Stimulated activated CD8-positive, alpha-beta memory T cell treated with anti-CD3 and anti-CD28 coated beads, Interleukin-7, amount 100 ng/mL, for 4 hours (primary cell): ENCODE measurements at places on chromosomes 12 and 14.

GRCh38 chr12:47276621-47277309 is 197.0 kb upstream of the AMIGO2 start:
- DNase-seq = peak; percentile 53

DNA sequence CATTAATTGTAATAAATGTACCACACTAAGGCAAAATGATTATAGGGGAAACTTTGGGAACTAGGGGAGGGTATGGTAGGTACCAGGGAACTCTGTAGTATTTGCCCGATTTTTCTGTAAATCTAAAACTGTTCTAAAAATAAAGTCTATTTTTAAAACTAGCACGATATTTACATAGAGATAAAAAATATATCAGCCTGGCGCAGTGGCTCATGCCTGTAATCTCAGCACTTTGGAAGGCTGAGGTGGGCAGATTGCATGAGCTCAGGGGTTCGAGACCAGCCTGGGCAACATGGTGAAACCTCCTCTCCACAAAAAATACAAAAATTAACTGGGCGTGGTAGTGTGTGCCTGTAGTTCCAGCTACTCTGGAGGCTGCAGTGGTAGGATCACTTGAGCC is 32.4 kb downstream of the TMEM116 start:
- DNase-seq = no peak

- DNase-seq = no peak
These were observed 17.3 kb upstream of the STAC3 start for GRCh38 chr12:57268264-57268663.

DNA sequence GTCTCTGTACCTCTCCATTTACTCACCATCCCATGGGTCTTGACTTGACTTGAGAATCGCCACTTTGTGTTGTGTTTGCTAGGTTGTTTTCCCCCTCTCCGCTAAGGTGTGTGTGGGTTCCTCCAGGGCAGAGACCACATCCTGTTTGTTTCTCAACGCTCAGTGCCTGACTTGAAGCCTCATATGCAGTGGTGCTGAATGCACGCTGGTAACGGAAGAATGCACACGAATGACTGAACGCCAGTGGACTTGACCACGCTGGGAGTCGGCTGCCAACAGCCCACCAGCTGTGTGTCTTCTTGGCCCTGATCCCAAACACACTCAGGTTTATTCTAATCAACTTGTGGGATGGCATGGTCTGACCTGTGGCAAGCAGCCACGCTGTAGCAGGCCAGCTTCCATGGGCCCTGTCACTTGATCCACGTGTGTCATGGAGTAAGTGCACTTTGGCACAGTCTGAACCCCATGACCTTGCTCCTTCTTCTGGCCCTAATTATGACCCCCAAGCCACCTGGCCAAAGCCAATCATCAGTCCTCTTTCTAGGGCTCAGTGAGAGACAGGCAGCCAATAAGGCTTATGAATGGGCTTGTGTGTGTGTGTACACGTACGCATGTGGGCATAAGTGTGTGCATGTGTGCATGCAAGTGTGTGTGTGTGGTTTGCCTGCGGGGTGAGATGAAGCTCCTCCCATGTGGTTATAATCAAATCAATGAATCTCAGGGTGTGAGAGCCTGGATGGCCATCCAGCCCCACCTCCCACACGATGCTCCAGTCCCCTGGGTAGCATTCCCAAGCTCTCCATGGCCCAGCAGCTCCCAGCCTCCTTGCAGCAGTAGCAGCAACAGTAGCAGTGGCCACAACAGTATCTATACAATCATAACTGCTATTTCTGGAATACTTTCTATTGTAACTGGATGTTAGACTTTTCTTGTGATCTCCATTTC is 6.4 kb upstream of the TC2N start:
- peak; percentile 47 for DNase-seq

DNA sequence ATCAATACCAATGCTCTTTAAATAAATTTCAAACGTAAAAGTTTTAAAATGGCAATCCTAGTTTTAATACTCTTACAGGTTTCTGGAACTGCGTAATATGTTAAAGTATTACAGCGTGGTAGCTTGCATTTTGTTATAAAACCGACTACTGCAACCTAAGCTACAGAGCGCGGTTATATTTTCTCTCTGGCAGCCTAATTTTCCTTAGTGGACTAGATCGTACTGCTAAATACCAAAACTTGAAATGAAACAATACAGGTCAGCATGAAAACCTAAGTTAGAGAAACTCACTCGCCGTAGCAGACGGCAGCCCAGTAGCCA is 1.2 kb downstream of the CCDC92 start:
- DNase-seq = no peak

DNA sequence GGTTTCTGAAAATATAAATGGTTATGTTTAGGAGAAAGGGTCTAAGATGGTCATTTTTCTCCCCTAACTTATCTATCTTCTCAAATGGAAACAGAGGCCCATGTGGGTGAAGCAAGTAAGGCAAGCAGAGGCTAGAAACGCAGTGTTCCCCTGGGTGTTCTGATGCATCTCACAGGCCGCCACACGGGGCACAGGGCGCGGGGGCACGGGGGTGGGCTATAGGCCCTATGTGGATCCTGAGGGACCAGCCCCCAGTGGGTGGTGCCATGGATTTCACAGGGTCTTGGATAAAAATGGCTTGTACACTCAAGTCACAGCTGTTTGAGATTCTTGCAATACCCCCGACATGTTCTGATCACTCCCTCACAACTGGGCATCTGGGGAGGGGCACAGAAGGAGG is 17.7 kb downstream of the ACTN1 start:
- no peak for DNase-seq

DNA sequence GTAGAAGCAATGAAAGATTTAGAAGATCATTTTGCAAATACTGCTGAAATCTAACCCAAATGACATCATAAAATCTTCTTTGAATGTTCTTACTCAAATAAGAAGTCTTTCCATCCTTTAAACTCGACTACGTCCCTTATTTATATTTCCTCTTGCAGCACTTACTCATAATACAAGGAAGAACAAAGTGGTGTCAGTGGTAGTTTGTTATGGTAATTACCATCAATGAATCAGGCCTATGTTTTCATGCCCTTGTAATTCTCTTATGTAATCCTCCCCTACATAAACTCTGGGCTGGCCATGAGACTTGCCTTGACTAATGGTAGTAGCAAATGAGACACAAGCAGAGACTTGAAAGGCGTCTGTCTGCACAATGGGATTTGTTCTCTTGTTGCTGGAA is 17.0 kb downstream of the EEA1 start:
- DNase-seq = no peak

DNA sequence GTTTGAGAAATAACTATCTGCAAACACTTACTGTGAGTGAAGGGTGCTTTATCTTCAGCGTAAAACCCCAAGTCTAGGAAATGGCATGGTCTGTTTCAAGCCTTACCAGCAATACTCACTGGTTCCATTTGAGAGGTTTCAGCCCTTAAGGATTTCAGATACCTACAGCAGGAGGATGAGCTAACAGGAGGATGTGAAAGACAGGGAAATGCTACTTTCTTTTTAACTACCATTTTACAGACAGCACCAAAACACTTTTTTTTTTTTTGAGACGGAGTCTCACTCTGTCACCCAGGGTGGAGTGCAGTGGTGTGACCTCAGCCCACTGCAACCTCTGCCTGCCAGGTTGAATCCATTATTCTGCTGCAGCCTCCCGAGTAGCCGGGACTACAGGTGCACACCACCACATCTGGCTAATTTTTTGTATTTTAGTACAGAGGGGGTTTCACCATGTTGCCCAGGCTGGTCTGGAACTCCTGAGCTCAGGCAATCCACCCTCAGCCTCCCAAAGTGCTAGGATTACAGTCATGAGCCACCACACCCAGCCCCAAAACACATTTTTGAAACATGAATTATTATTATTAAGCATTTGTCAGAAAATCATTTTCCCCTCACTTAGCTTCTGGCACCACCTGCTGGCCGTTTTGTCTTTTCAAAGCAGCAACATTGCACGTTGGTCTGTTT is 4.6 kb downstream of the MTRFR start:
- peak; percentile 64 for DNase-seq

- DNase-seq = no peak
These were observed 34.6 kb downstream of the GIT2 start for GRCh38 chr12:109961612-109962011.

DNA sequence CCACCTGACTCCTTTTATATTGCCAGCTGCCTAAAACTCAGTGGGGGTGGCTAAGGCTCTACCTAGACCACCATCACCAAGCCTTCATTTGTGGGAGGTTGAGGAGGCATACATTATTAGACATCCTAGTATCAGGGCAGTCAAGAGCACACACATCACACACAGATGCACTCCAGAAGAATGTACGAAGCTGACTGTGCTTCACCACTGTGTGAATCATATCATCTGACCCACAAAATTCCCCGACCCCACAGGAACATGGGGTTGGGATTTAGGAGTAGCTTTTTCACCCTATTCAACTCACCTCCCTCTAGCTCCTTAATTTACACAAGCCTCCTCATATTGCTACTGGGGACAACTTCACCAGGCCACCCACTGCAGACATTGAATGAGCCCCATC is 64.8 kb upstream of the BDKRB2 start:
- no peak for DNase-seq

- no peak for DNase-seq
These were observed 15.7 kb upstream of the IFT81 start for GRCh38 chr12:110108309-110109036.

DNA sequence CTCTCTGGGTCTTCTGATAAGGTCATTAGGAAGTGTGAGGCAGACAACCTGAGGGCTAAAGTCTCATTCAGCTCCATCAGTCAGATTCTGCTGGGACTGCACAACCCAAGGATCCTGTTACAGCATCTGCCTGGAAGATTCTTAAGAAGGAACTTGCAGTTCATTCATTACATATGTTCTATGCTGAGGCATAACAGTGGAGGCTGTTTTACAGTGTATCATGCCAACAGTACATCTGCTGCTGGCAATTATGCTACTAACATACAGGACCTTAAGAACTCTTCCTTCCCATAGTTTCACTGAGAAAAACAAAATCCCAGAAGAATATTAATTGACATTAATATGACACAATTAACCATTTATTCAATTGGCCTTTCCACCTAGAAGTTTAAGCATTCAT is 968.6 kb downstream of the DIO2 start:
- no peak for DNase-seq

- no peak for DNase-seq
These were observed 23.9 kb downstream of the TC2N start for GRCh38 chr14:91843437-91843836.

- DNase-seq = no peak
These were observed 1077.0 kb downstream of the LRFN5 start for GRCh38 chr14:42683707-42684106.

DNA sequence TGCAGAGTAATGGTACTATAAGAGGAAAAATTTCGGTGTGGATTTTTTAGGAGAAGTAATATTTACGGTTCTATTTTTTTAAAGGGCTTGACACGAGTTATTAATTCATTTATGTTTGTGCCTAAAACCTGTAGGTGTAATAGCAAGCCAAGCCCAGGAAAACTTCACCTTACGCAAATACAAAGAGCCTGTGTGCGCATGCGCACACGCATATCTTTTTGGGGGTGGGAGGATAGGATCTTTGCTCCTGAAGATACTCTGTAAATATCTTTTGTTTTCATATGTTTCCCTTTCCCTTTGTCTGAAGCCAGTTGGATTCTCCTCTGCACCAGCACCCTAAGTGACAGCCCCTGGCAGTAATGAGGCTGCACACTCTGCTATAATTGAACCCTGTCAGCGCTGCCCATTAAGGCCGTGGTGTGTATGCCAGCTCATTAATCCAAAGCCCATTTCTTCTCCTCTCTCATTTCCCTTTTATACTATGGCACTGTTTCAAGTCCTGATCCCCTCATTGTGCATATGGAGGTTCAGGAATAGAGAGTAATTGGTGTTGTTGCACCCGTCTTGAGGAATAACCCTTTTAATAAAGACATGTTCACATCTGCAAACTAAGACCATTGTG is 327.2 kb upstream of the E2F7 start:
- DNase-seq = no peak

- no peak for DNase-seq
These were observed 3.8 kb downstream of the GPD1 start for GRCh38 chr12:50107416-50108268.

GRCh38 chr12:14775636-14775980 is 27.7 kb downstream of the WBP11 start:
- no peak for DNase-seq

DNA sequence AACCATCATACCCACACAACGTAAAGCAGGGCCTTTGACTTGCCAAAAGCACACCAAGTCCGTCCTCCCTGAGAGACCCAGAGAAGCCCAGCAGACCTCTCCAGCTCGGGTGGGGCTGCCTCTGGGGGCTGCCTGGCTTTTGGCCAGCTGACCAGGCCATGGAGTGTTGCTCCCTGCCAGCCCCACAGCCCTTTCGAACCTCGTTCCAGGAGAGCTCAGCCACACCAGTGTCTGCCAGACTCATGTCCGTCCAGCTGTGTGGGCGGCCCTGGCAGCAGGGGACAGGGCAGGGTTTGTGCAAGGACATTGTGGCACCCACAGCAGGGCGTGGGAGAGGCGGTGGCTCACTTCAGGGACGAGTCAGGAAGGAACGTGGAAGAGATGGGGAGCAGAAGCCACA is 22.6 kb upstream of the IRF2BPL start:
- DNase-seq = no peak

GRCh38 chr12:121323908-121324307 is 27.4 kb upstream of the CAMKK2 start:
- no peak for DNase-seq

DNA sequence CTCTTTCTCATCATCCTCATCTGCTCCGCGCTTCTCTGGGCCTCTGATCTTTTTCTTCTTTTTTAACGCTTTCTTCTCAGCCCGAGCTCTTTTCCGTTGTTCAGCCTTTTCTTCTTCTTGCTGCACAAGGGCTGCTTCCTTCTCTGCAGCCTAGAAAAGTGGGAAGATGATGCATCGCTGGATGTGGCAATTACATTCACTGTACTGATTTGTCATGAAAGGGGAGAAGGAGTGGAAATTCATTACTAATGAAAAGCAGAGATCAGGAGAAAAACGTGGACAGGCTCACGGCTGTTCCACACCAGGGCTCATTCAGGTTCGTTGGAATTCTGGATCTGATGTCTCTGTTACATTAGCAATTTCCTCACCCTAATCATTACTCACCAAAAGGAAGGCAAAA is 15.1 kb downstream of the FICD start:
- no peak for DNase-seq

DNA sequence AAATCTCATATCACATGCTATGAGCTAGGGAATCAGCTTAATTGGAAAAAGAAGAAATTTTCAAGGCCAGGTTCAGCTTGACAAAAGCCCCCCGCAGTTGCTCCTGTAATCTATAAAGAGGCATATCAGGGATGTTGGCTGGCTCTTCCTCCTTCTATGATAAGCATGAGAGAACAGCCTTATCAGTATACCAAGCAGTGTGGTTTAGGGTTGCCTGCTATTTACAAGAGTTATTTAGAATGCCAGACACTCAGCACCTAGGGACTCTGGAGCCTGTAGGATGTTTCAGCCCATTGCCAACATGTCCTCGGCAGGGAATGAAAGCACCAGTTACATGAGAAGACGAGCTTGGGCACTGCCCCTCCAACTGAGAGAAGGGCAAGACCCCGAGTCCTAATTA is 89.5 kb upstream of the TMPO start:
- DNase-seq = no peak
